Stimulated activated CD4-positive, alpha-beta T cell treated with anti-CD3 and anti-CD28 coated beads, Interleukin-12 subunit alpha, Interleukin-12 subunit beta, amount 100 ng/mL, for 48 hours (primary cell): ENCODE measurements at places on chromosomes 2 and 18.

- DNase-seq: no peak
Observed at GRCh38 chr2:8543060-8543382, 138.8 kb upstream of the ID2 start.

DNA sequence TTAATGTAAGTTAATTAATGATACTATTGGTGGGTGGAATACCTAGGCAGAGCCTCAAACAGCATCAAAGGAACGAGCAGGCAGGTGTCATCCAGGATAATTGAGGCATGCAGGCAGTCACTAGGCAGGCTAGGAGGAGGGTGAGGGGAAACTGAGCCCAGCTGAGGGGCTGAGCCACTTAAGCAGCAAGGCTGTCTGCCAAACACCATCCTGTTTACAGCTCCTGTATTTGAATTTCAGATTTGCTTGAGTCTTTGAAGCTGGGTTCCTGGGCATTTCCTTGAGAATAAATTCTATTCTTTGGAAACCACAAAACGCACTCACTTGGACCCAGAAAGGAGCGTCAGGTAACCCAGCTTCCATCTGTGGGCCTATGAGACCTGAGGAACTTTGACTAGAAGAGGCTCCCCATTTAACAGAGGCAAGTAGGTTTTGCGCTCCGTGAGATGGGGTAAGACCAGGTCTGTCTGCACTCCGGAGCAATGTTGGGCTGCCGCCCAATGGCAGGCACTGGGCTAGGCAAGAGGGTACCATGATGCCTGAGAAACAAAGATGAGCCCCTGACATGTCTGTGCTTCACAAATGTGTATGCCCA lies 2.0 kb downstream of the EDAR start:
- no peak for DNase-seq

DNA sequence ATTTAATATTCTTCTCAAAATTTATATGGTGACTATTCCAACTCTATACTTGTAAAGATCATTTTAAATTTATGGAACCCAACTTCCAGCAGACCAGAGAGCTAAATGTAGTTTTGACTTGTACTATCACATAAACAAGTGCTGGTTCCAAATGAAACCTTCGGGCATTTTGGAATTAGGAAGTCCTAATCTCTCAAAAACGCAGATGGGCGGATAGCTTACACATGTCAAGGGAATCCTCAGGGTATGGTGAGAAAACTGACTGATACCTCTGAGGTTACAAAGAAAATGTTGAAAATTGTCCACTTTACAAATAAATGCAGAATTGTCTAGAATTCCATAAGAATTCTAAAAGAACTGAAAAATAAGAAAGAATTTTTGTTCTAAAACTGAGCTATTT lies 224.1 kb downstream of the SS18 start:
- no peak for DNase-seq

GRCh38 chr2:239689985-239690384 lies 289.2 kb upstream of the HDAC4 start:
- DNase-seq: no peak

GRCh38 chr2:32910883-32911598 lies 35.7 kb upstream of the LTBP1 start:
- DNase-seq: no peak

DNA sequence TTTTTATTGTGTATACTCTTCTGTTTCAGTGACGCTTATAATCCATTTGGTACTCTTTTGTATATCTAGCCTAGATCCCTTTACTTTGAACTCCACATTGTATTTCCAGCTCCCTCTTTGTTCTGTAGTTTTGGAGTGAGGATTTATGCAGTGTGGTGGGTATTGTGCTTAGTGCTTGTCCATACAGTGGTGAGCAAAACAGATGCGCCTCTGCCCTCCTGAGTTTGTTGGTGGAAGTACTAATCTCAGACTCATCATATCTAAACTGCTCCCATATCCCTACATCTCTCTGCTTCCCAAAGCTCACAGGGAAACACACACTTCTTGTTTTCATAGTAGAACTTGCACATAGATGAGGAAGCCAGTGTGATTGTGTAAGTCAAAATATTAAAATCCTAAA lies 12.1 kb downstream of the PTCD3 start:
- no peak for DNase-seq

GRCh38 chr2:70247364-70248180 lies 856 bp downstream of the TIA1 start:
- DNase-seq: no peak

GRCh38 chr2:215409331-215410127 lies 26.3 kb downstream of the FN1 start:
- no peak for DNase-seq

DNA sequence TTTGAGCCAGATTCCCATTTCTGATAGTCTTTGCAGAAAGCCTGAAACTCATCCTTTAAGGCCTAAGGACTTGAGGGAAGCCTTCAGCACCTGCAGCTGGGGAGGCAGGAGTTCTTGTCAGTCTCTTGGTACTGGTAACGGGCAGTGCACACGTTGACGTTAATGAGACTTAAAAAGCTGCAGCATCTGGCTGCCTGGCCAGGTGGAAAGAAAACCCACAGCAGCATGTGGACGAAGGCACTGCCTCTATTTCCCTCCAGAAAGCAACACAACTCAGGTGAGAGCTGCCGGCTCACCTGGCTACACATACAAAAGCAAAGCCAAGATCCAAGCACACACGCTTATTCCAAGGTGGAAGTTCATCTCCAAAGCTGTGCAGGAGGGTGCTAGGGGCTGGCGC lies 178.8 kb downstream of the ANAPC1 start:
- DNase-seq: no peak

DNA sequence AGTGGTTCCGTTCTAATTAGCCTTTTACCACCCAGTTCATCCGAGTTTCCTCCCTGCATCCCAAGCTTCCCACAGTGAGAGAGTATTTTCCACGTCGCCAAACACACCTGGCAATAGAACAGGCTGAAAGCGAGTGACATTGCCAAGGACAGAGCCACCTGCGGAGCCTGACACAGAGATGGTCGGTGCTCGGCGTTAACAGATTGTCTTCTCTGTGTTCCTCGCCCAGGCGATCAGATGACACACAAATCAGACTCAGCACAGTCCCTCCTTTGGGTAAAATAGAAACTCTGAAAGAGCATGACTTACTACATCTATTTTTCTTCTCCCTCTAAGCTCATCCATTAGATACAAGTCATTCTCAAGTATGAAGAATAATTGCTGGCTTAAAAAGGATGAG lies 107.7 kb downstream of the CD226 start:
- DNase-seq: no peak

DNA sequence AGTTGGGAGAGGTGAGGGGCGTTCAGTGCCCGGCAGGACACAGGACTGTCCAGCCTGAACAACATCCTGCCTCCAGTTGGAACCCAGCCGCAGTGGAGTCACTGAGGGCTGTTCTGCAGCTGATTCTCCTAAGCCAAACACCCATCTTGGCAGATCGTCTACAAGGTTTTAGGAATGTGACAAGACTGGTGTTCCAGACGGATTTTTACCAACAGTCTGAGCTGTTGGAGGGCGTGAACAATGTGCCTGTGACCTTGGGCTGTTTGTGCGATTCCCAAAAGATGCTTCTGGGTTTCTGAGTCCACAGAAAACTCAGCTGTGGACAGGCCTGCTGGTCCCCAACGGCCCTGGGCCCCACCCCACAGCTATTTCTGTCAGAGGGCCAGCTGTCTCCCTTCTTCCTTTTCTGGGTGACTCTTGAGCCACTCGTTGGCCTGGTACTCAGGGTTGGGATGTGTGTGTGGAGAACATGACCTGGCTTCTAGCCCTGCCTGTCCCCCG lies 5.7 kb downstream of the LRRFIP1 start:
- no peak for DNase-seq

DNA sequence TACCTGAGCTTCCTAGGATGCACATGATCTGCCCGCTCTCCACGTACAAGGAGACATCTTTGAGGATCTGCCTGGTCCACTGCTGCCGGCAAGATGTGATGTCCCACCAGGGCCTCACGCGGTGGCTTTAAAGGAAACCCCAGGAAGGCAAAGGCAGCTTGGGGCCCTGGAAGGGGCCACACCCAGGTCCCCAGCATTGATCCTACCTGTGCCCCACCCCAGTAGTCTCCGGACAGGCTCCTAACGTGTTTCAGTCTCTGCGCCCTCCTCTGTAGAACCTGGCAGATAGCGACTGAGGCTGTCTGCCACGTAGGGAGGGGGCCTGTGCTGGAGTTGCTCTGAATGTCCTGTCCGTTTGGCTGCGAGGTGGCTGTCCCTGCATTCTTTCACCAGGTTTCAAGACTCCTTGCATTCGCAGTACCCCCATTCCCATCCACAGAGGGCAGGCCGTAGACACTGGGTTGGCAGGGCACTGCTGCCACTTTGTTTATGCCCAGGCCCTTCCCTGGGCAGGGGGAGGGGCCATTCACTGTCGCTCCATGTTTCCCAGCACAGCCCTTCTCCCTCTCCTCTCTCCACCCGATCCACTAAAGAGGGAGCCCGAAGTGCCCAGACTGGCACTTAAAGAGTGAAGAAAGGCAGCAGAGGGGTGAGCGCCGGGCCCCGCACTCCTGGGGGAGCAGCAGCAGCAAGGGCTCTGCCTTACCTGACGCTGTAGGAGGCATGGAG lies 644 bp downstream of the ABCG5 start:
- DNase-seq: no peak

GRCh38 chr2:36361396-36361795 lies 5.8 kb downstream of the CRIM1 start:
- DNase-seq: no peak

DNA sequence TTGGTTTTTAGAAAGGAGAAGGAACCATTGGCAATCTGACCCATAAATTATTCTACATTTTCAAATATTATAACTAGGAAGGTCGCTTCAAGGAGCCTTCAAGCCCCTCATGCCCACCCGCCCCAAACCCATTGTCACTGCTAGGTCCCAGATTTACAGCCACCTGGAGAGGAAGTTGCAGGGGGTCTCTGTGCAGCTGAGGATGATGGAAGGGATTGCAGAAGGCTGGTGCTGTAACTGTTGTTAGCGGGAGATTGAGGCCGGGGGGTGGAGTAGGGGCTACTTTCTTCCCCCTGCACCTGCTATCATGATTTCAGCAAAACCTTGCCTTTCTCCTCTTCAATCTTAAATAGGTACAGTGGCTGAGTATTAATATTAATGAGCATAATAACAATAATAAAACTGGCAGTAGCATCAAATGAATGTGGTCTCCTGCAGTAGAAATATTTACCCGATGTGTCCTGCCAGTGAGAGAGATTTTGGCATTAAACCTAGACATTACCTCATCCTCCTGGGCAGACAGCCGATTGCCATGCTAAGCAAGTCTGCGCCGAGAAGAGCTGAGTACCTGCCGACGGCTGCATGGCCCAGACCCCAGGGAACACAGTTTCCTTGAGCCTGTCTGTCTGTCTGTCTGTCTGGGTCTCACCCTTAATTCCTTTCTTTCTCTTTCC lies 225.4 kb downstream of the FAM210A start:
- no peak for DNase-seq

DNA sequence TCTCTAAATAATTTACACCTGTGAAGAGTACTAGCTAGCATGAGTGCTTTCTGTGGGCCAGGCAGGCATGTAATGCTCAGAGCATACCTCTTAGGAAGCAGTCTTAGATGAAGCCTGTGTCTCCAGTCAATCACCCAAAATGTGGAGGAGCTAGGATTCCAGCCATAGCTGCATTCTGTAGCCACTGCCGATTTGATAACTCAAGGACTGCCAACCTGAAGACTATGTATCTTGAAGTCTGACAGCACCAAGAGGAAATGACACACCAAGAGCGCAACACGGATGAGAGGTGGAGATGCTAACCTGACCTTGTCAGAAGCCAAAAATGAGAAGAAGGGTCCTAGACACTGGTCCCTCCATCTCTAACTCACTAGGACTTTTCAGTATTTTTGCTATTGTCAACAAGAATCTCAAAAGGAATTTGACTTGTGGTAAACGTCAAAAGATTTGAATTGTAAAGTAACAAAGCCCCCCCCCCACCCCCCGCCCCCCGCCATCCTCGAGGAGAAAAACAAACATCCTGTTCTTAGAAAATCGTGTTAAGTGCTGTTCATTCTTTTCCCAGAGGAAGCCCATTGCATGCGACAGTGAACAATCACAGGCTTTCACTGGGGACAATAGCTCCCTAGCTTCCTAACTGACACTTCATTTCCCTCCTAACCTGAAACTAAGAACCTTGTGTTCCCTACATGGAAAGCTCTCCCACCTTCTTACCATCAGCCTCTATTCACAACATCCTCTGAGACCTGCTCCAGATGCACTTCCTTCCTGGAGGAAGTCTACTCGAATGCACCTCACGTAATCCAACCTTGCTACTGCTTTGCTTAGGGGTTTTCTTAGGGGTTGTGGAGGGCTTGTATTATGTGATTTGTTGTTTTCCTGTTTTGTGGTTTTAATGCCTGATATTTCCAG lies 14.7 kb downstream of the CDC42EP3 start:
- DNase-seq: no peak

DNA sequence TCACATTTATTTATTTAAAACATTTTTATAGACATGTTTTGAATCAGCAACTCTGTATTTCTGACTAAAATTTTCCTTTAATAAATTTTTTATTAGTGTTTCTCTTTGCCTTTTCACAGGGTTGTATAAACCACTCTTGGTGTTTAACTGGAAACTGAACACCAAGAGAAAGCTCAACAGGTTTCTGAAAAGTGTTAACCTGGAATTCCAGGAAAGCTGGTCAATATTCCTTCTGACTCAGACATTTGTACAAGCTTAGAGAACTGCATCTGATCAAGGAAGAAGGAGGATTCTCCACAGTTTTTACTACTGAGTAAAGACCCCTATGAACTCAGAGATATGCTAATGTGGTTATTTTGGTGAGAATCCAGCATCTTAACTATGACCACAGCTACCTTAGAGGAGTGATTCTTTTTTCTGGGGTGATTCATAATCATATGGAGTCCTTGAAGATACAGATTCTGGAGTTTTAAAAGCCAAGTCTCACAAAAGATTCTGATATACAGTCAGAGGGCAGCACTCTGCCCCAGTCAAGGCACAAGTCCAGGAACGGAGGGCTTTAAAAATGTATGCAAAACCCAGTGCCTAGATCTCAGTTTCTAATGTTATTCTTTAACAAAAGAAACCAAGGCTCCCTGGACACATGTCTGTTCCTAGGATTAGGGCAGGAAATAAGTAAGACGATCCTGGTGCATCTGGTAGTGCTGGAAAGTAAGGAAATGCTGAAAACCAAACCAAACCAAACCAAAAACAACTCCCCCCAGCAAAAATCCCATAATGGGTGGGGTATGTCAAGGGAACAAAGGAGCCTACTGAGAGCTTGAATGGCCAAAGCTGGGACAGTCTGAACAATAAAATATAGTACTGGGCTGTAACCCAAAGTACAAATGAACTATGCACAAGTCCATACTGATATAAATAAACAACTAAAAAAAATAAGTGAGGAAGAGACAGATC lies 85.1 kb upstream of the FZD5 start:
- DNase-seq: no peak

DNA sequence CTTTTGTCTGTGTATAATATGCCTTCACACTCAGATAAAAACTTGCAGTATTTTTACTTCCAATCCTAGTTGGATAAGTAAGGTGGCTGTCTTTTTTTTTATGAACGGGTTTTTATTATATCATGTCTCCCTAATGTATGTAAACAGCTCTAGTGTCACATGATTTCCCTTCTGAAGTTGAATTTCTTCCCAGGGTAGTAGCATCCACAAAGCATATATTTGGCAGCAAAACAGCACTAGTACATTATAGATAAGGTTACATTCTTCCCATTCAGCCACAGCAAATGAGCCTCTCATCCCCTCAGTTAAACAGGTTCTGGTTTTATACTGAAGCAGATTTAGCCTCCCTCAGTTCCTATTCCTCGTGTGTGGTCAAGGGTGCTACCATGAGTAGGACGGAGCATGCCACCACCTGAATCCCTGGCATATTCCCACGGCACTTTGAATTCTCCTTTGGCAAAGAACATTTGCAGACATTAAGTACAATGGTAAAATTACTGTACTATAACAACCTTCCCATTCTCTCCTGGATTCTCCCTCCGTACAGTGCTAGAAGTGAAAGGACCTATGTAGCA lies 15.4 kb upstream of the DTNA start:
- no peak for DNase-seq

- no peak for DNase-seq
Observed at GRCh38 chr2:41764131-41764530, 283.7 kb upstream of the PKDCC start.
